Gastroesophageal sphincter (tissue), 4 donors: ENCODE measurements at places on chromosomes 3 and 15. TPM values are rescaled to one million over a fixed set of nuclear protein-coding genes. Genes with fewer than 3 reads are reported as not detected.
A peak's percentile ranks its signal among the peaks of the same experiment; 100 is the strongest.

- ATAC-seq: no peak
These were observed 32.2 kb upstream of the TAMM41 start for GRCh38 chr3:11878837-11879236.

- ATAC-seq: no peak
These were observed 8.7 kb downstream of the DAZL start for GRCh38 chr3:16596352-16597032.

IMPG2 gene
- 0.81 TPM for total RNA-seq

DNA sequence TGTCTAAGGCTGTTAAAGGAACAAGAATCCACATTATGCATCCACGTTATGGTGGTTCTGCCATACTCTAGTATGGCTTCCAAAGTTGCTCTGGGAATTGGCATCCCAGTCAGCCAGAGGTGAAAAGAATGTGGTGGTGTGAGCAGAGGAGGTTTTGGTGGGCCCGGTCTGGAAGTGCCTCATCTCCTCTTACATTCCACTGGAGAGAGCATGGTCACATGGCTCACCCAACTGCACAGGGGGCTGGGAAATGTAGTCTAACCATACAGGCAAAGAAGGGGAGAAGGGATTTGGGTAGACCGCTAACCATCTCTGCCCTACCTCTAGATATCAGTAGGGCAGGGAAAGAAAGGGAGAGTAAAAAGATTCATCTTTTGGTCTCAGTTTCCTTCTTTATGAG is 3.2 kb upstream of the HEG1 start:
- ATAC-seq: no peak

AHSG gene
- total RNA-seq: not detected

- ATAC-seq: no peak
These were observed 9.7 kb upstream of the PCOLCE2 start for GRCh38 chr3:142898346-142899213.

DNA sequence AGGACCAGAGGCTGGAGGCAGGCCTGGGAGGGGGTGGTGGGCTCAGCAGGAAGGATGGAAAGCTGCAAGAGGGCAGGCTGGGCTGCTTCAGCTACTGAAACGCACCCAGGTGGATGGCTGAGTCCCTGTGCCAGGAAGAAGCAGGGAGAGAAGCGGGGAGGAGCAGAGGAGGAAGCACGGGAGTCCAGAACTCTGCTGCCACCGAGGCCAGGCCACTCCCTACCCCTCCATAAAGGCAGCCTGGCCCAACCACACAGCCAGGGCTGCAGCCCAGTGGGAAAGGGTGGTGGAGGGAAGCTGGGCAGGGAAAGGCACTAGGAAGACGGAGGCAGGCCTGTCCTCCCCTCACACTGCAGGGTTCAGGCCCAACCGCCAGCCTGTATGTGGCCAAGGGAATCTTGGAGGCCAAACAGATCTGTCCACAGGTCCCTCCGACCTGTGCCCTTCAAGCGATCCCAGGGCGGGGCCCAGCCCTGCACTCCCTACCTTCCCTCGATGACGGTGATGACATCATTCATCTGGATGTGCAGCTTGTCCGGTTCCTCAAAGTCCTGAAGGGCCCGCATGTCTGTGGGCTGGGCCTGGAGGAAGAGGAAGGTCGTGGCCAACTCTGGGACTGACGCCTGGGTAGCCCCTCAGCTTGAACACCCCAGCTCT is 30.5 kb downstream of the TNK2 start:
- no peak for ATAC-seq

KLF15 gene
- 110 TPM for total RNA-seq

CYP8B1 gene
- total RNA-seq: not detected

KBTBD12 gene
- 4.2 TPM for total RNA-seq

GRCh38 chr3:195895861-195896360 is 12.4 kb downstream of the TNK2 start:
- ATAC-seq: peak; percentile 35

DNA sequence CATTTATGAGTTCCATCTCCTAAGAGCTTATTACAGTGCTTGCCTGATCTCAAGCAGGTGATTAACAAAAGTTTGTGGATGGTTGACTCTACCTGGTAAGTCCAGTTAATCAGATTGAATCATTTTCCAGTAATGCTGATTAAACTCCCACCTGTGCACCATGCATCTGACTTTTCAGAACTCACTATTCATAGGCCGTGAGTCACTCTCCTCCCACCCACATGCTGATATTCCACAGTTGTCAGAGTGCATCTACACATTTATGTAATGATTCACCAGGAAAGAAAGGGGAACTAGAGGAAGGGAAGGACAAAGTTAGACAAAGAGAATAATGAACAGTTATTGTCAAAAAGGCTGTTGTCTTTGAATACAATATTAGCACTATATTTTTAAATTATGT is 106.2 kb upstream of the UBE3A start:
- no peak for ATAC-seq

DNA sequence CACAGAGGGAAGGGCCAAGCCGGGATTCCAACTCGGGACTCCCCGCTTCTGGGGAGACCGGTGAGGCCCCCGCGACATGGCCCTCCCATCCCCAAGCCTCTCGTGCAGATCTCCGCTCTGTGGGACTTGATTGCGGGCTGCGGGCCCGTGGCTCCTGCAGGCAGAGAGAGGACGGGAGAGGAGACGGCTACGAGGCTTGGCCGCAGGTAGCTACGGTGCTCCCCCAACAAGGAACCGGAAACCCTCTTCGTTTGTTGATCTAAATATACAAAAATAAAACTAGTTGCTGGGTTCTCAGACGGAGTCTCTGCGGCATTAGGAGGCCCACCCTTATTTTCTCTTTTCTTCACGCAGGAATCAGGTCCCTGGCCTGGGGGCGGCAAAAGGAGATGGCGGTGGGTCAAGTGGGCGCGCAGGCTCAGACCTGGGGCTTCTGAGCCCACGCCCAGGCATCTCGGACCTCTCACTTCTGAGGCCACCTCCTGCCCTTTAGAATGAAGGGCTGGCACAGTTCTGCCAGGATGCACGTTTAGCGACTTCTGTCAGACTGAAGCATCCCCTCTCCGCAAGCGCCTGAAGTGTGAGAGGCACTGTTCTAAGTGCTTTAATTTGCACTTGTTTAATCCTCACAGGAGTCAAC is 10.9 kb downstream of the GNB5 start:
- ATAC-seq: peak; percentile 9
